Suprapubic skin (tissue), 4 donors: ENCODE measurements at places on chromosomes 4 and X. TPM values are rescaled to one million over a fixed set of nuclear protein-coding genes. Genes with fewer than 3 reads are reported as not detected.
A peak's percentile ranks its signal among the peaks of the same experiment; 100 is the strongest.

DNA sequence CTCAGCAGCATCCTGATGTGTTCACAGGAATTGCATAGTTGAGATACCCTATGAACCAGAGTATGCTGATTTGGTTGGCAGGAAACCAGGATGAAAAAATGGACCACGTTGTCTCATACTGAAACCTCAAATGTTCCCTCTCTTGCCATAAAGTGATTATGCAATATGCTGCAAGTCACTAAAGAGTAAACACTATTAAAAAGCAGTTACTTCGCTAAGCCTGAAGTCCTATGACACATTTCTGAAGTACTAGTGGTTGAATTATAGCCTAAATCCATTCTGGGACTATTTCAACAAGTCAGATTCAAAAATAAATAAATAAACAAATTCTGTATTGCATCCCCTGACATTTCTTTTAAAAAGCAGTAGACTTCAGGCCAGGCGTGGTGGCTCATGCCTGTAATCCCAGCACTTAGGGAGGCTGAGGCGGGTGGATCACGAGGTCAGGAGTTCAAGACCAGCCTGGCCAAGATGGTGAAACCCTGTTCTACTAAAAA, 106.0 kb upstream of the NAP1L5 start:
- peak; percentile 65 for DNase-seq
- peaks cover 7% of the 10 kb centered on the region for H3K4me1 ChIP-seq
- H3K36me3 ChIP-seq, result peaks cover 1% of the 10 kb centered on the region
- H3K27me3 ChIP-seq, result no peaks in the 10 kb centered on the region

Gene CXXC4
- total RNA-seq, result 0.55 TPM

DNA sequence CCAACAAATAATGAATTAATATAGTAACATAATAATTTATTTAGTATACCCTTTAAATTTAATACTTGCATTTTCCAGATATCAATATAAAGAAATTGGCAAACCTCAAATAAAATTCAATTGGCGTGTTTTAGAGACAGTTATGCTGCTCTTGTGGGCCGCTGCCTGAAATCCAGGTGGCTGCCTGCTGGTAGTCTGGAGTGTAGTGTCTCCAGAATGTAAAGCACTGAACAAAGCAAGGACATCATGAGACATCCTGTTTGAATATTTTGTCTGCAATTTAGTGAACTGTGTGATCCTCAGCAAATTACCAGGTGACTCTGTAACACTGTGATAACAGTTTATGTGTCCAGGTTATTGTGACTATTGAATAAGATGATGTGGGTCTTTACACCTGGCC, 29.9 kb downstream of the ZFP42 start:
- DNase-seq, result no peak
- no peak overlapping the region for H3K27ac ChIP-seq
- no peaks in the 10 kb centered on the region for H3K27me3 ChIP-seq
- H3K4me1 ChIP-seq, result no peaks in the 10 kb centered on the region

DNA sequence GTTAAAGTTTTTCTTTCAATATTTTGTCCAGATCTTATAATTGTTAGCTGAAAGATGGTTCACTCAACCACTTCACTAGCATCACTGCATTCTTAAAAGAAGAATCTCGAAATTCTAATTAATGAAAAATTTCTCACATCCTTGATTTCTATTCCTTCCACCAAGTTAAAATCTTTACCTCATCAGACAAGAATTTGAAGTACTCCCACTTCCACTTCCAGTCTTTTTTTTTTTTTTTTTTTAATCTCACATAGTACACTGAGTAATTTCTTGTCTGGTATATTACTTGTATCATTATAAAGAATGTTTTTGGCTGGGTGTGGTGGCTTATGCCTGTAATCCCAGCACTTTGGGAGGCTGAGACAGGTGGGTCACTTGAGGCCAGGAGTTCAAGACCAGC, 73.2 kb downstream of the FBXW7 start:
- no peaks in the 10 kb centered on the region for H3K27me3 ChIP-seq
- peaks cover 13% of the 10 kb centered on the region for H3K4me1 ChIP-seq
- no peak overlapping the region for H3K27ac ChIP-seq
- H3K36me3 ChIP-seq, result no peaks in the 10 kb centered on the region
- no peak overlapping the region for H3K4me3 ChIP-seq

DNA sequence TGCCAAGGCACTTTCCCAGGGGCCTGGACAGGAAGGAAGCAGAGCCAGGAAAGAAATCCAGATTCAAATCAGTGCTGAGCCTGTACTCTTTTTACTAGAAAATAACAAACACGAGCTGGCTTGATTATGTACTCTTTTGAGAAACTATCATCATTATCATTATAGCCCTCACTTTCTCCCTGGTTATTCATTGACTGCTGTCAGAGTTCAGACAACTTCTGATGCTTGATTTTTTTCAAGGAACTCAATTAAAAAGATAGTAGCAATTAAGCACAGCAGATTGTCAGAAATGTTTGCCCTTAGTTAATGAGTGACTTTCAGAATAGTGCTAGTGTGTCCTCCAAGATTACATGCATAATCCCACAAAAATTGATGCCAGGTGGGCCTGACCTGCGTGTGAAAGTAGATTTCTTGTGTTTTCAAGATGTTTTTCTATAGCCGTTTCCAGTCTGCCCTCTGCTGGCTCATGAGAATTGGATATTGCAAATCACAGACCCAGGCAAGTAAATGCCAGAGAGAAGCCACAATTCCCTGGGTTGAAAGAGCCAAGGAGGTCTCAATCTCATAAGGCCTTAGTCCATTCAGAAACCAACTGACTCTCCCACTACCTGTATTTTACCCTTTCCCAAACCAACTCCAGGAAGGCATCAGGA, 14.3 kb upstream of the PNPLA4 start:
- no peaks in the 10 kb centered on the region for H3K4me1 ChIP-seq
- no peaks in the 10 kb centered on the region for H3K27me3 ChIP-seq
- H3K36me3 ChIP-seq, result no peaks in the 10 kb centered on the region
- DNase-seq, result no peak

Gene CAPN6
- 0.64 TPM for total RNA-seq

DNA sequence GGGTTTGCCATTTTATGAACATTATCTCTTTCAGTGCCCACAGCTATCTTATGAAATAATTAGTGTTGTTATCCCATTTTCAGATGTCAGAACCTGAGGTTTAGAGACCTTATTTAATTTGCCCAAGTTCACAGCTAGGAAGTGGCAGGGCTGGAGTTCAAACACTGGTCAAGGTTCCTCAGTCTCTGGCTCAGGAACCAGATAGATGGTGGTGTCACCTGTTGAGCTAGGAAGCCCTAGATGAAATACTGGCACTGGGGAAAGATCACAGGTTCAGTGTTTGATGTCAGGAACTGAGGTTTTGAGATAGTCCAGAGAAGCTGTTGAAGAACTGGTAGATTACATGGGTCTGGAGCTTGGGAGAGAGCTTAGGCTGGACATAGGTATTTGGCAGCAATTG, 85.4 kb downstream of the REPS2 start:
- no peak for DNase-seq
- no peaks in the 10 kb centered on the region for H3K27me3 ChIP-seq
- no peaks in the 10 kb centered on the region for H3K36me3 ChIP-seq
- H3K27ac ChIP-seq, result peak overlapping the region; percentile 34
- no peak overlapping the region for H3K4me3 ChIP-seq

GRCh38 chrX:151505796-151506195, 57.7 kb upstream of the PASD1 start:
- no peak for DNase-seq
- no peak overlapping the region for H3K27ac ChIP-seq
- H3K27me3 ChIP-seq, result no peaks in the 10 kb centered on the region
- H3K36me3 ChIP-seq, result no peaks in the 10 kb centered on the region
- H3K4me1 ChIP-seq, result no peaks in the 10 kb centered on the region

DNA sequence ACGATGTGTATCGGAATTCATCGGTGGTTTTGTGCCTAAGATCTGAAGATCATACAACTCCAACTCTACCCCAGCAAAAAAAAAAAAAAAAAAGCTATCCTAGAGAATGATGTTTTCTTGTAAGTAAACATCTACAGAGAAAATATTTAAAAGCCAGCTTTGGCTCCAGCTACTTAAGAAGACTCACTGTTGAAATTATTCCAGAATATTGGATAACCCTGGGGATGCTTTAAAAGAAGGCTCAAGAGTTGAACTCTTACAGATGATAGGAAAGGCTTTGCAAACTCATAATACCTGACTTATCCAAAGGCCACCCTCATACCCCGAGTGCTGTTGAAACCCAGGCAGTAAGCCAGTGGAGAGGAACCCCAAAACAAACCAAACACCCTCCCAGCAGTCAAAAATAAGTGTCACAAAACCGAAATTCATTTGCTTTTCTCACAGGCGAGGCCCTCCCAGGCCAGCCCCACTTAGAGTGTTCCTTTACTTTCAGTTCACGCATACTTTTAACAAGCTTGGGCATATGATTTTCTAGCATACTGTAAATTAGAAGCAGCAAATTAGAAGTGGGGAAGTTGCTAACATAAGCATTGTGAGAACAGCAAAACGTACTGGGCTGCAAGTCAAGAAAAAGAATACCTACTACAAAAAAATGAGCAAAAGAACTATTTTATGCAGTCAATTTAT, 2.7 kb upstream of the AMELX start:
- no peak overlapping the region for H3K27ac ChIP-seq
- DNase-seq, result no peak
- no peaks in the 10 kb centered on the region for H3K36me3 ChIP-seq
- no peaks in the 10 kb centered on the region for H3K4me1 ChIP-seq
- H3K4me3 ChIP-seq, result no peak overlapping the region

DNA sequence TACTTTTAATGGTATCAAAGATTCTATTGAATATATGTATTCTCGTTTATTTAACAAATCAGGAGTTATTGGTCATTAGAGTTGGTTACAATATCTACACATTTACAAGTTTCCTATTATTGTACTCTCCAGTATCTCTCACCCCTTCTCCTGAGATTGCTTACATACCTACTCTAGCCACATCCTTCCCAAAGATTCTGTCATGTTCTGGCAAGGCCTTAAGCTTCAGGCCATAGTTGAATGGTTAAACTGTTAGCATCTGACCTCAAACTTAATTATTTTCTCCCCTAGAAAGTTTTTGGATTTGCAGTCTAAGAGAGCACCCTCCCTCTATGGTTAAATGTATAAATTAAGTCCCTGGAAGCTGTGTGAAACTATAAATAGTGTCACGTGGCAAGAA, 784.2 kb downstream of the GLUD2 start:
- no peak overlapping the region for H3K4me3 ChIP-seq
- H3K27ac ChIP-seq, result no peak overlapping the region
- H3K27me3 ChIP-seq, result no peaks in the 10 kb centered on the region
- H3K36me3 ChIP-seq, result no peaks in the 10 kb centered on the region
- DNase-seq, result no peak

DNA sequence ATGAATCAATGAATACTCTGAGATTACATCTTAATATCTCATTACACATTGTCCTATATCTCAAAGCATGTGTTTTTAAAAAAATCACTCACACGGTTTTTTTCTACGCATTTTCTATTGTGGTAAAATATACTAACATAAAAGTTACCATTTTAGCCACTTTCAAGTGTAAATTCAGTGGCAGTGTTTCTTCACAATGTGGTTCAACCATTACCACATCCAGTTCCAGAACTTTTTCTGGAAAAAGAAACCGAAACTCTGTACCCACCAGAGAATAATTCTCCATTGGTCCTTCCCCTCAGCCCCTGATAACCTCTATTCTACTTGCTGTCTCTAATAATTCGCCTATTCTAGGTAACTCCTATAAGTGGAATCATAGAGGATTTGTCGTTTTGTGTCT, 35.3 kb upstream of the ACSL1 start:
- H3K27ac ChIP-seq, result no peak overlapping the region
- no peaks in the 10 kb centered on the region for H3K4me1 ChIP-seq
- H3K36me3 ChIP-seq, result no peaks in the 10 kb centered on the region
- DNase-seq, result no peak
- no peak overlapping the region for H3K4me3 ChIP-seq

DNA sequence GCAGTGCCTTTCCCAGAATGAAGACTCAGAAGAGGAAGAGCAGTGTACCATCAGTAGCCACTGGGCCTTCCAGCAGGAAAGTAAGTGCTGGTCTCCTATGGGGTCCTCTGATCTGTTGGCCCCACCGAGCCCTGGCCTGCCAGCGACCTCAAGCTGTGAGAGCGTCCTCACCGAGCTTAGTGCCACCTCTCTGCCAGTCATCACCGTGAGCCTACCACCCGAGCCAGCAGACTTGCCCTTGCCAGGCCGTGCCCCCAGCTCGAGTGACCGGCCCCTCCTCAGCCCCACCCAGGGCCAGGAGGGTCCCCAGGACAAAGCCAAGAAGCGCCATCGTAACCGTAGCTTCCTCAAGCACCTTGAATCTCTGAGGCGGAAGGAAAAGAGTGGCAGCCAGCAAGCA, 69.7 kb downstream of the STARD8 start:
- H3K4me3 ChIP-seq, result no peak overlapping the region
- peak; percentile 38 for DNase-seq
- no peak overlapping the region for H3K27ac ChIP-seq
- no peaks in the 10 kb centered on the region for H3K36me3 ChIP-seq
- no peaks in the 10 kb centered on the region for H3K4me1 ChIP-seq
- H3K27me3 ChIP-seq, result no peaks in the 10 kb centered on the region

- H3K4me1 ChIP-seq, result no peaks in the 10 kb centered on the region
- H3K27me3 ChIP-seq, result no peaks in the 10 kb centered on the region
- no peak overlapping the region for H3K4me3 ChIP-seq
- no peak overlapping the region for H3K27ac ChIP-seq
- H3K36me3 ChIP-seq, result no peaks in the 10 kb centered on the region
Observed at GRCh38 chrX:127112726-127113125, 293.2 kb downstream of the PRR32 start.

- H3K4me3 ChIP-seq, result no peak overlapping the region
- H3K4me1 ChIP-seq, result no peaks in the 10 kb centered on the region
- H3K27ac ChIP-seq, result no peak overlapping the region
- DNase-seq, result no peak
Observed at GRCh38 chr4:89653012-89653411, 183.9 kb downstream of the SNCA start.

Gene PABPC1L2B
- total RNA-seq, result not detected

Gene CTPS2
- 13.4 TPM for total RNA-seq

- H3K27ac ChIP-seq, result no peak overlapping the region
- no peak for DNase-seq
- no peak overlapping the region for H3K4me3 ChIP-seq
- H3K4me1 ChIP-seq, result no peaks in the 10 kb centered on the region
- no peaks in the 10 kb centered on the region for H3K36me3 ChIP-seq
Observed at GRCh38 chr4:20271950-20272349, 20.2 kb downstream of the SLIT2 start.

GRCh38 chrX:47047989-47048388, 30.3 kb upstream of the RGN start:
- H3K27me3 ChIP-seq, result no peaks in the 10 kb centered on the region
- no peaks in the 10 kb centered on the region for H3K36me3 ChIP-seq
- no peak overlapping the region for H3K4me3 ChIP-seq
- H3K27ac ChIP-seq, result no peak overlapping the region
- DNase-seq, result no peak

DNA sequence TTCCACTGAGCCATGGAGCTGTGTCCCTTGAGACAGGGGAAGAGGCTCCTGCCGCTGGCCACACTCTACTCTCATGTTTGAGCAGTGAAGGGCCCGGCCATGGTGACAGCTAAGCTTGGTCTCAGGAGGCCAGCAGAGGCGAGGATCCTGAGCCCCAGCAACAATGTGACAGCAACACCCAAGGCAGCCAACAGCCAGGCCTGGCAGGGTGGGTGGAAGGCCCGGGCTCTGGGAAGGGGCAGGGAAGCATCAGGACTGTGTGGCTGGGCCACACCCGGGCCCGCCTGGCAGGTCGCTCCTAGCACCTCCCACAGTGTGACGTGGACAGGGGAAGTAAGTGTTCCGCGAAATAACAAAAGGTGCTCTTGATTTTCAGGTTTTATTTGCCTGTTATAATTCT, 24.8 kb downstream of the L1CAM start:
- DNase-seq, result no peak
- H3K4me3 ChIP-seq, result no peak overlapping the region
- H3K27ac ChIP-seq, result no peak overlapping the region
- H3K36me3 ChIP-seq, result no peaks in the 10 kb centered on the region
- no peaks in the 10 kb centered on the region for H3K4me1 ChIP-seq
- peaks cover 4% of the 10 kb centered on the region for H3K27me3 ChIP-seq
